ENCODE measurements at places on chromosomes 4 and X. TPM values are rescaled to one million over a fixed set of nuclear protein-coding genes. Genes with fewer than 3 reads are reported as not detected.

TRAM1L1 gene
- total RNA-seq: 1.3 TPM

PABPC4L gene
- 1.4 TPM for total RNA-seq

HELQ gene
- total RNA-seq: 16.7 TPM

GRCh38 chr4:27318740-27319139 lies 458.1 kb downstream of the STIM2 start:
- no peak for ATAC-seq

DNA sequence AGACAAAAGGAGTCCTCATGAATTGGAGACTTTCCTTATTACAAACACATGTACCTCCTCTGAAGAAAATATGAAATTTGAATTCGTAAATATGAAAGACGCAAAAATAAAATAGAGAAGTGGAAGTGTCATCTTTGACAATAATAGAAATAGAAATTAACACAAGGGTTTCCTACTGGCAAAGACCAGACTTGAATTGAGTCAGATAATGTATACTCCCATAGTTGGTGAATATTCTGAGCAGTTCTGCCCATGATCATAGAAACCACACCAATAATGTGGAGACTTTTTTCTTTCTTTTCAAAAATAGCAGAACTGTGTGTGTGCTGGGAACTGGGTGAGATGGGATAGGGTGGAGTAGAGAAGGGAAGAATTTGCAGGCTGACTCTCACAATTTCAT lies 277.7 kb upstream of the TET2 start:
- ATAC-seq: no peak

GRCh38 chr4:26719954-26720552 lies 136.2 kb downstream of the TBC1D19 start:
- no peak for ATAC-seq
